ENCODE measurements at places on chromosomes 4 and X.
A peak's percentile ranks its signal among the peaks of the same experiment; 100 is the strongest.

DNA sequence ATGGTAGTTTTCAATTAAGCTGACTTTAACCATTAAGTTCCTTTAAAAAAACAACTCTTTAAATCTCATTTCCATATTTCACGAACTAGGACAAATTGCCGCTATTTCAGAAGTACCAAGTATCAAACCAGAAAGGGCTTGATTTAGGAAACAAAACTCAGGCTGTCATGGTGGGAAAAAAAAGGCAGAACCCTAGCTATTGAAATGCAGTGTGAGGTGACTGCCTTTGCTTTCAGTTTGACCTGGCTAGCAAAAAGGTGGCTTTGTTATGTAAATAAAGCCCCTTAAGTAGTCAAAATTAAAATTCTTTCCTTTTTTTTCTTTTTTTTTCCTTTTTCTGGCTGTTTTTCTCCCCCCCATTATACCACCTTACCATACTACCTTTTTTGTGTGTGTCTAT, 40.6 kb upstream of the CYP2U1 start:
- DNase-seq, result no peak

DNA sequence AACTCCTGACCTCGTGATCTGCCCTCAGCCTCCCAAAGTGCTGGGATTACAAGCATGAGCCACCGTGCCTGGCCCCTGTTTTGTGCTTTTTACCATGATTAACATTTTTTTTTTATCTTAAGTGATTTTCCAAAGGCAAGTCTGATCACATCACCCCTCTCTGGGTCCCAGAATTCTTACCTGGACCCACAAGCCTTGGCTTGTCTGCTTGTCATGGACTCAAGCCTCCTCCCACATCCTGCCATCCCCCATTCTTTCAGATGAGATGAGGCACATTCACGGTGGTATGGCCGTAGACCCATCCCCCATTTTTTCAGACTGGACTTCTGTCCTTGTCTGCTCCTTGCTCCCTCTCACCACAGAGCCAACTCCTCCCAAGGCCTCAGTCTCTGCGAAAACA, 55.3 kb downstream of the APLN start:
- no peak for DNase-seq

DNA sequence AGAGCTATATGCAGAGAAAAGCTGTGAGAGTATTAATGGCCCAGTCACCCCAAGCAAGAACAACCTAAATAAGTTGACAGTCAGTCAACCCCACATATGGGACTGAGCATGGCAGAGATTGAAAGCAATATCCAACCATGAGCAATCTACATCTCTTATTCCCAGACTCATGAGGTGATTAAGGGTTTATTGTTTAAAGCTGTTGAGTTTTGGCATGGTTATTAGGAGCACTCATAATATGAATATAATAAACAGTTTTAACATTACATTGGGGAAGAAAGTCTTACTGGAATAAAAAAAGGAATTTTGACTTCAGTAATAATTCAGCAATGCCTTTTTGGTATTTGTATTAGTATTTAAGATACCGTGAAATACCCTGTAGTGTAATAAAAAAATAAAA, 1627.4 kb downstream of the STIM2 start:
- DNase-seq, result no peak

GRCh38 chr4:534576-535151, 35.7 kb downstream of the PIGG start:
- no peak for DNase-seq

- DNase-seq, result no peak
These were observed 737.5 kb upstream of the MAGEB2 start for GRCh38 chrX:29477878-29478277.

GRCh38 chr4:34422472-34423175, 1821.7 kb downstream of the ARAP2 start:
- DNase-seq, result no peak

GRCh38 chr4:94420356-94420755, 31.4 kb upstream of the PDLIM5 start:
- no peak for DNase-seq

GRCh38 chr4:183158062-183158461, 59.0 kb downstream of the WWC2 start:
- DNase-seq, result no peak

GRCh38 chrX:8191022-8191421, 20.0 kb upstream of the VCX2 start:
- DNase-seq, result no peak

DNA sequence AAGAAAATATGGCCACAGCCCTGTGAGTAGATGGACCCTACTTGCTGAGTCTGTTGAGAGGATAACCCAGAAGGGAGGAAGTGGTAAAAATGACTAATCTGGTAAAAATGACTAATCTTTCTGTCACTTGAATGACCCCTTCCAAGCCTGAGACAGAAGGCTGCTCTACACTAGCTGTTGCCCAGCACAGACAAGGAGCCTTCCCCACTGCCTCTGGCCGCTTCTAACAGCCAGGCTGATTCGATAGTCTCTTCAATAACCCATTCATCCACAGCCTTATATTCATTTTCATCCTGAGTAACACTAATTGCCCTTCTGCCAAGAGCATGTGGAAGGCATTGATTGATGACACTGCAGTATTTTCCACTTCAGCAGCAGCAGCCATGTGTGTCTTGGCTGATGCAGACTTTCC, 18.4 kb downstream of the MAGEB17 start:
- peak; percentile 34 for DNase-seq

GRCh38 chr4:74316397-74316796, 8.1 kb downstream of the EPGN start:
- DNase-seq, result no peak

DNA sequence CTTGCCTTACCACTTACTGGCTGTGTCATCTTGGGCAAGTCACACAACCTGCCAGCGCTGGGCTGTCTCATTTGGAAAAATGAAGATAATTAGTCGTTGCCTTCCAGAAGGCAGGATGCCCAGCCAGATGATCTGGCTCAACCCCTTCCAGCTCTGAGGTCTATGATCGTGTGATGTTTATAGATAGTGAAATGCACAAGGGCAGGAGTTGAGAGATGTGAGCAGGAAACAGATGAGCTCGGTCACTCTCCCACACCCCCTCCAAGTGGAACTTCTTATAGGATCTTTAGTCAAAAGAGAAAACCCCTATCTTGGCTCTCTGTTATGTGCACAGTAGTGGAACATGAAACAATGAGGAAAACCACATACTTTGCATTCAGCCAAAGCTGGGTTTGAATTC, 336.8 kb upstream of the PPARGC1A start:
- no peak for DNase-seq
